ENCODE measurements at places on chromosomes 5 and 9.

DNA sequence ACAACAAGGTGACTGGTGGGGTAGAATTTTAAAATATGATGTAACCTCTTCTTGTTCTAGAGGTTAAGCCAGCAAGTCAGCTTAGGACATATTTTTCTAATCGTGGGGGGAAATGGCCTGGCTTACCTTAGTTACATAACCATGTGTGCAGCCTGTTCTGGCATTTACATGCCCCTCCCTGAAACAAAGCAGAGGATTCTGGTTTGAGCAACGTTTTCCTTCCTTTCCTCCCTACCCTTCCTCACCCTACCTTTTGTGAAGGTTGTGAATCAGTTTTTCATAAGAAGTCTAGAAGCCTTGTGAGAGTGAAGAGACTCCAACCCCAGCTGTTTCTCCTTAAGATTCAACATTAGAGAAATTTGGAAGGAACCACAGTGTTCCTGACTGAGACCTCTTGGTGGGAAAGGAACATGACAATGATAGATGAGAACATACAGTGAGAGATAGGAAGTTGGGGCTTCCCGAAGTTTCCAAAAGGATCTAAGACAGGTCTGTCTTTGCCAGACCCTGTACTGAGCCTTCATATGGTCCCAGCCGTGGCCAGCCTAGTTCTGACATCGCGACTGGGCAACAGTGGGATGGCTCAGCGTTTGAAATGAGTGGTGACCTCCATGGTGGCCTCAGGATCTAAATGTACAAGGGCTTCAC is 365.2 kb downstream of the SPATA31D1 start:
- H3K4me3 ChIP-seq, result no peak overlapping the region
- DNase-seq, result no peak
- no peaks in the 10 kb centered on the region for H3K27me3 ChIP-seq
- no peaks in the 10 kb centered on the region for H3K4me1 ChIP-seq
- H3K27ac ChIP-seq, result no peak overlapping the region
- H3K36me3 ChIP-seq, result no peaks in the 10 kb centered on the region

GRCh38 chr5:120789918-120790317 is 325.8 kb downstream of the PRR16 start:
- H3K4me1 ChIP-seq, result no peaks in the 10 kb centered on the region
- no peak overlapping the region for H3K4me3 ChIP-seq
- H3K36me3 ChIP-seq, result no peaks in the 10 kb centered on the region
- no peaks in the 10 kb centered on the region for H3K27me3 ChIP-seq

DNA sequence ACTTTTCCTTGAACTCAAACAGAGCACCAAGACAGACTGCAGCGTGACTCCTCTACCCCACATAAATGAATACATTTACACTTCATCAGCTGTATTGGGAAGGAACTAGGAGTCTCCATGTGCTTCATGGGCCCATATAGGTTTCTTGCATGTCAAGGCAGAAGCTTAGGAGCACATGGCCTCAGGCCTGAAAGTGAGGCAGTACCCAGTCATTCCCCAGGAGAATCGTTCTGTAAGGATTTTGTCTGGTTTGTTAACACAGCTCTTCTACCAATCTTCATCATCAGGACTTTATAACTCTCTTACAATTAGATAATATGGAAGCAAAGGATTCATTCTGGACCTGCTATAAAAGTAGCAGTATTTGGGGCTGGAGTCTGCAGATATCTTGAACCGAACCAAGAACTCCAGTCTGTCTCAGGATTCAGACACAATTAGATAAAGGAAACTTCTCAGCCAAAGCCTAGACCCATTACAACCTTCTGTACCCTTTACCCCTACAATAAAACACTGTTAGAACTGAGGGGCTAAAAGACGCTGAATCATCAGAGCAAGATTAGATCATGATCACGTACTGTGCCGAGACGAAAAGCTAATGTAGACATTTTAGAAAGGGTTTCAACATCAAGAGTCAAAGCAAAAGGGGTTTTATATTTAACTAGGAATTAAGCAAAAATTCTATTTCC is 385.5 kb upstream of the SLC30A5 start:
- no peaks in the 10 kb centered on the region for H3K27me3 ChIP-seq
- no peak overlapping the region for H3K27ac ChIP-seq
- H3K36me3 ChIP-seq, result no peaks in the 10 kb centered on the region
- no peak for DNase-seq
- H3K4me3 ChIP-seq, result no peak overlapping the region

- H3K27ac ChIP-seq, result no peak overlapping the region
- no peak for DNase-seq
- H3K36me3 ChIP-seq, result no peaks in the 10 kb centered on the region
Observed at GRCh38 chr9:14400658-14400995, 86.7 kb upstream of the NFIB start.

DNA sequence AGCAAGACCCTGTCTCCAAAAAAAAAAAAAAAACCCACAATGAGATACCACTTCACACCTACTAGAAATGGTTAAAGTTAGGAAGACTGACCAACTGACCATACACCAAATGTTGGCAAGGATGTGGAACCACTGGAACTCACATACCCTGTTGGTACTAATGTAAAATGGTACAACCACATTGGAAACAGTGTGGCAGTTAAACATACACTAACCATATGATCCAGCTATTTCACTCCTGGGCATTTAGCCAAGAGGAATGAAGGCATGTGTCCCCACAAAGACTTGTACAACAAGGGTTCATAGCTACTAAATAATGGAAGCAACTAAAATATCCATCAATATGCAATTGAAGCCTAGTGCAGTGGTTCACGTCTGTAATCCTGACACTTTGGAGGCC is 21.3 kb downstream of the NAIF1 start:
- no peak overlapping the region for H3K4me3 ChIP-seq
- H3K27ac ChIP-seq, result no peak overlapping the region
- DNase-seq, result no peak
- H3K36me3 ChIP-seq, result no peaks in the 10 kb centered on the region
- peaks cover 10% of the 10 kb centered on the region for H3K4me1 ChIP-seq
- H3K27me3 ChIP-seq, result no peaks in the 10 kb centered on the region

DNA sequence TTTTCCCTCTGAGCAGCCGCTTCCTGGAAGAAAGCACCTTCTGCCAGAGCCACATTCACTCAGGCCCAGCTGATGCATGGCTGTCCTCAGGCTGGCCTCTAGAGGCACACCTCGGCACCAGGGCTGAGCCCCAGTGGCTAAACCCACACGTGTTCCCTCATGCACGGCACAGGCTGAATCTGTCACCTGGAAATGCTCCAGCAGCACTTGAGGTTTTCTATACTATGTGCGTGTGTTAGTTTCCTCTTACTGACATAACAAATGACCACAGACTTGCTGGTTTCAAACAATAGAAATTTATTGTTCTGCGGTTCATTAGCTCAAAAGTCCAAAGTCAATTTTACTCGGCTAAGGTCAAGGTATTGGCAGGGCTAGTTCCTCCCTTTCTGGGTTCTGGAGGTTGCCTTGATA is 141.4 kb downstream of the LRRC70 start:
- DNase-seq, result peak; percentile 6
- no peaks in the 10 kb centered on the region for H3K4me1 ChIP-seq
- peaks cover 13% of the 10 kb centered on the region for H3K27me3 ChIP-seq

GRCh38 chr9:83199240-83199639 is 136.3 kb upstream of the RASEF start:
- H3K4me3 ChIP-seq, result no peak overlapping the region
- no peaks in the 10 kb centered on the region for H3K4me1 ChIP-seq
- no peaks in the 10 kb centered on the region for H3K36me3 ChIP-seq
- no peak for DNase-seq
- H3K27me3 ChIP-seq, result peaks cover 7% of the 10 kb centered on the region

DNA sequence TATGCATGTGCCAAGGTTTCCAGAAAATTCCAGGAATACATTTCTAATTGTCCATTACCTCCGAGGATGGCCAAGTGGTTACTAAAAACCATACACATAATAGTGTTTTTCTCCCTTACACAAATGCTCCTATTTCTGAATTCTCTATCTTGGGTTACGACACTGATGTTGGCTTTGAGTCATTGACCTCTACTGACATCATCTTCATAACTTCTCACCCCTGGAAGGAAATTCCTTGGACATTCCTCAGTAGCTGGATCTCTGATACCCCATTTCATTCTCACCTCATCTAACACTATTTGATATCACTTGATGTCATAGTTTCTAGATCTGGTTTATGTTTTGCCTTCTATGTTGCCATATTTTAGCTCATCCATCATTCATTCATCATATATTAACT is 287.2 kb downstream of the CTNND2 start:
- H3K27ac ChIP-seq, result no peak overlapping the region
- no peaks in the 10 kb centered on the region for H3K36me3 ChIP-seq
- DNase-seq, result no peak

GRCh38 chr9:8845808-8846207 is 1046.2 kb upstream of the DMAC1 start:
- no peaks in the 10 kb centered on the region for H3K36me3 ChIP-seq
- no peak for DNase-seq
- no peaks in the 10 kb centered on the region for H3K4me1 ChIP-seq
- H3K4me3 ChIP-seq, result no peak overlapping the region

GRCh38 chr5:153660919-153661318 is 170.4 kb downstream of the GRIA1 start:
- no peak overlapping the region for H3K4me3 ChIP-seq
- no peak for DNase-seq
- no peaks in the 10 kb centered on the region for H3K4me1 ChIP-seq
- no peaks in the 10 kb centered on the region for H3K36me3 ChIP-seq

GRCh38 chr9:77521091-77521490 is 127.0 kb downstream of the GNA14 start:
- no peaks in the 10 kb centered on the region for H3K36me3 ChIP-seq
- no peak overlapping the region for H3K4me3 ChIP-seq
- DNase-seq, result no peak
- H3K27ac ChIP-seq, result no peak overlapping the region

- DNase-seq, result no peak
- no peak overlapping the region for H3K27ac ChIP-seq
- H3K4me3 ChIP-seq, result no peak overlapping the region
- H3K27me3 ChIP-seq, result no peaks in the 10 kb centered on the region
- no peaks in the 10 kb centered on the region for H3K4me1 ChIP-seq
Observed at GRCh38 chr5:108625654-108626053, 122.0 kb upstream of the FER start.

GRCh38 chr5:158838781-158839180 is 260.9 kb downstream of the EBF1 start:
- no peaks in the 10 kb centered on the region for H3K27me3 ChIP-seq
- H3K4me3 ChIP-seq, result no peak overlapping the region
- H3K4me1 ChIP-seq, result no peaks in the 10 kb centered on the region
- no peak for DNase-seq
- H3K27ac ChIP-seq, result no peak overlapping the region
- H3K36me3 ChIP-seq, result no peaks in the 10 kb centered on the region

GRCh38 chr5:10932426-10932825 is 171.4 kb upstream of the DAP start:
- DNase-seq, result no peak
- H3K27me3 ChIP-seq, result peaks cover 10% of the 10 kb centered on the region
- H3K27ac ChIP-seq, result no peak overlapping the region
- H3K36me3 ChIP-seq, result no peaks in the 10 kb centered on the region
- no peak overlapping the region for H3K4me3 ChIP-seq
- H3K4me1 ChIP-seq, result no peaks in the 10 kb centered on the region

DNA sequence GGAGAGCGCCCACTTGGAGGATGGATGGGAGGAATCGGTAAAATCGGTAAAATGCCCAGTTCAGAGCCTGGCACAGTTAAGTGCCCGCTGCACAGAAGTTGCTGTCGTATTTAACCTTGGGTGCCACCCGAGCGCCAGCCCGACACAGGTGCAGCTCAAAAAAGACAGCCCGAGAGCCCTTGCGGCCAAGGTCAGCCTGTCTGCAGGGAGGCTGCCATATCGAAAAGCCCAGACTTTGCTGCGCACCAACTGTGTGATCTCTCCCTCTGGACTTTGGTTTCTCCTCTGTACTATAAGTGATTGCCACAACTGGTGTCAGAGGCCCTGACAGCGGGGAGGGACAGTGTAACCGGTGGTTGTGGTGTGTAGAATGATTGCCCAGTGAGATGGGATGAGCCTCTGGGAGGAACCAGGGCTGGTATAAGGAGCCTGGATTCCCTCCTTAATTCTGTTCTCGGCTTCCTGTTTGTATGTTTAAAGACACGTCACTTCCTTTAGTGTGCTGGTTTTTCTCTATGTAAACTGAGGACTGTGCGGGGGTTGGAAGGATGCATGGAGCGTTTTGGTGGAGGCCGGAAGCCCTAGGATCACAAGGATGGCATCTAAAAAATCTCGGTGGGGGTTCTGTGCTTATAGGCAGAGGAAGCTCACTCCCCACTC is 792 bp downstream of the NTMT1 start:
- peak overlapping the region; percentile 92 for H3K27ac ChIP-seq
- peaks cover 14% of the 10 kb centered on the region for H3K36me3 ChIP-seq
- peaks cover 54% of the 10 kb centered on the region for H3K4me1 ChIP-seq
- H3K27me3 ChIP-seq, result peaks cover 11% of the 10 kb centered on the region
- H3K4me3 ChIP-seq, result peak overlapping the region; percentile 85

- no peaks in the 10 kb centered on the region for H3K27me3 ChIP-seq
- peak overlapping the region; percentile 98 for H3K4me3 ChIP-seq
- DNase-seq, result peak; percentile 73
- peaks cover 22% of the 10 kb centered on the region for H3K36me3 ChIP-seq
Observed at GRCh38 chr5:43065948-43066798, 26.1 kb upstream of the ANXA2R start.

DNA sequence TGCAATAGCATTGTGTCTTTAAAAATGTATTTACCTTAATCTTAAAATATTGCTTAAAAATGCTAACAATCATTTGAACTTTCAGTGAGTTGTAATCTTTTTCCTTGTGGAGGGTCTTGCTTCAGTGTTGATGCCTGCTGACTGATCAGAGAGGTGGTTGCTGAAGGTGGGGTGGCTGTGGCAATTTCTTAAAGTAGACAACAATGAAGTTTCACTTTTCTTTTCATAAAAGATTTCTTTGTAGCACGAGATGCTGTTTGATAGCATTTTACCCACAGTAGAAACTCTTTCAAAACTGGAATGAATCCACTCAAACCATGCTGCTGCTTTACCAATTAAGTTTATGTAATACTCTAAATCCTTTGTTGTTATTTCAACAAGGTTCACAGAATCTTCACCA is 50.8 kb downstream of the NR3C1 start:
- peaks cover 55% of the 10 kb centered on the region for H3K4me1 ChIP-seq
- no peaks in the 10 kb centered on the region for H3K27me3 ChIP-seq
- peak overlapping the region; percentile 85 for H3K27ac ChIP-seq
- peaks cover 4% of the 10 kb centered on the region for H3K36me3 ChIP-seq
- peak overlapping the region; percentile 54 for H3K4me3 ChIP-seq

GRCh38 chr5:31823472-31823871 is 184.5 kb downstream of the PDZD2 start:
- H3K4me3 ChIP-seq, result no peak overlapping the region
- H3K4me1 ChIP-seq, result peaks cover 1% of the 10 kb centered on the region
- peaks cover 11% of the 10 kb centered on the region for H3K27me3 ChIP-seq
- DNase-seq, result no peak
- H3K36me3 ChIP-seq, result no peaks in the 10 kb centered on the region

DNA sequence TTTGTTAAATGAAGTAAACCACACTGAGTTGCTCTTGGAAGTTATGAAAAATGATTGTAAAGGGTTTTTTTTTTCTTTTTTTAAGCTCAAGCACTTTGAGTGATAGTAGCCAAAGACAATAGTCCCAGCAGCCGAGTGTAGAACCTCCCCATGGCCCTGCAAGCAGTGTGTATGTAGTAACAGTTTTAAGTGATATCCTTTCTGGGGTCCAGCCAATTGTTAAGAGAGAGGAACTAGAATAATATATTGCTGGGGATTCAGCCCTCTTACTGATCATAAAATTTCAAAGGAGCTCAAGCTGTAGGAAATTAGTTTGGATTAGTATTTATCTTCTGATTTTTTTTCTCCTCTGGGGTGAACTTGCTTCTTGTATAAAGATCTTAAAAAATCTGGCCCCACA is 43.2 kb downstream of the NPR3 start:
- no peaks in the 10 kb centered on the region for H3K36me3 ChIP-seq
- H3K27ac ChIP-seq, result no peak overlapping the region
- H3K27me3 ChIP-seq, result peaks cover 3% of the 10 kb centered on the region

GRCh38 chr9:114745108-114745848 is 60.6 kb downstream of the TNFSF15 start:
- H3K27me3 ChIP-seq, result no peaks in the 10 kb centered on the region
- H3K4me3 ChIP-seq, result no peak overlapping the region
- peaks cover 15% of the 10 kb centered on the region for H3K4me1 ChIP-seq
- H3K27ac ChIP-seq, result no peak overlapping the region
- no peak for DNase-seq

Measured in activated naive CD8-positive, alpha-beta T cell treated with anti-CD3 and anti-CD28 coated beads for 36 hours (primary cell).